ENCODE measurements at places on chromosomes 2 and 18. TPM values are rescaled to one million over a fixed set of nuclear protein-coding genes. Genes with fewer than 3 reads are reported as not detected.

- no peak for DNase-seq
Observed at GRCh38 chr2:219286436-219287115, 7.4 kb downstream of the DNAJB2 start.

GRCh38 chr2:95372216-95372829 lies 30.2 kb upstream of the FAHD2A start:
- no peak for DNase-seq

Gene KATNAL2
- 1.9 TPM for polyA plus RNA-seq

- DNase-seq: no peak
Observed at GRCh38 chr2:231664727-231665126, 43.6 kb upstream of the PTMA start.

- DNase-seq: no peak
Observed at GRCh38 chr2:20182241-20182931, 42.5 kb downstream of the SDC1 start.

Gene KIAA2012
- polyA plus RNA-seq: 0.12 TPM

Gene HOXD3
- polyA plus RNA-seq: not detected

Gene FAM124B
- not detected for polyA plus RNA-seq
